ENCODE measurements at places on chromosomes 7 and 10.

DNA sequence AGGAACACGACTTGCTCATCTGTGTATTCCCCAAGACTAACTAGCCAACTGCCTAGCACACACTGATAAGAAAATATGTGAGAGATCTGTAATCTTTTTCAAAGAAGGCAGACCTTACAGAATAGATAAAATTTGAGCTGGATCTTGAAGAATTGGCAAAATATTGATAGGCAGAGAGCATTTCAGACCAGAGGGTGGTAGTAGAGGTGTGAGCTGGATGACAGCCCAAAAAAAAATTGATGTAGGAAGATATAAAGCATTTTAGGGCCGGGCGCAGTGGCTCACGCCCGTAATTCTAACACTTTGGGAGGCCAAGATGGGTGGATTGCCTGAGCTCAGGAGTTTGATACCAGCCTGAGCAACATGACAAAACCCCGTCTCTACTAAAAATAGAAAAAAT lies 1.2 kb upstream of the ZNF746 start:
- no peak overlapping the region for H3K27ac ChIP-seq
- H3K4me3 ChIP-seq = no peak overlapping the region
- no peak for ATAC-seq
- no peaks in the 10 kb centered on the region for H3K27me3 ChIP-seq
- H3K36me3 ChIP-seq = peaks cover 16% of the 10 kb centered on the region
- peaks cover 10% of the 10 kb centered on the region for H3K4me1 ChIP-seq

DNA sequence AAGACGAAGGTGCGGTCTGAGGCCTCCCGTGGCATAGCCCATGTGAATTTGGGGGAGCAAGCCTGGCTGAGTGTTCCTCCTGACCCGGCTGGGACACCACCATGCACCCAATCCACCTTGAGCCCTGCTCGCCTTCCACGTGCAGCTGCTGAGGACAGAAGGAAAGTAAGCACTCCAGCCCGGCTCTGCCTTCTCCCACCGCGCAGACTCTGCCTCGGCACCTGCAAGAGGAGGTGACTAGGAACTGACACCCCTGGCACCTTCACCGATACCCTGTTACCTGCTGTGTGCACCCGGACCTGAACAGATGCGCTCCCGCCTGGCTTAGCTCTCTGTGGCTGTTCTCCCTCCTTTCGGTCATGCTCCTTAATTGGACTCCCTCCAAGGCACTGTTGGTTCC lies 57.0 kb upstream of the OPN4 start:
- H3K27me3 ChIP-seq = no peaks in the 10 kb centered on the region
- ATAC-seq = no peak
- H3K36me3 ChIP-seq = no peaks in the 10 kb centered on the region

GRCh38 chr7:46764100-46764936 lies 817.6 kb downstream of the TNS3 start:
- H3K27me3 ChIP-seq = no peaks in the 10 kb centered on the region
- no peak for ATAC-seq
- no peak overlapping the region for H3K4me3 ChIP-seq

GRCh38 chr7:44534087-44534486 lies 7.0 kb downstream of the NPC1L1 start:
- H3K4me1 ChIP-seq = no peaks in the 10 kb centered on the region
- no peak overlapping the region for H3K27ac ChIP-seq
- no peak for ATAC-seq
- H3K36me3 ChIP-seq = no peaks in the 10 kb centered on the region
- no peaks in the 10 kb centered on the region for H3K27me3 ChIP-seq
- H3K4me3 ChIP-seq = no peak overlapping the region

- H3K4me1 ChIP-seq = no peaks in the 10 kb centered on the region
- H3K4me3 ChIP-seq = no peak overlapping the region
- no peaks in the 10 kb centered on the region for H3K36me3 ChIP-seq
- peaks cover 8% of the 10 kb centered on the region for H3K27me3 ChIP-seq
- no peak overlapping the region for H3K27ac ChIP-seq
Measured at GRCh38 chr7:28191751-28192150, 11.2 kb upstream of the JAZF1 start.

- no peaks in the 10 kb centered on the region for H3K27me3 ChIP-seq
- peak; percentile 30 for ATAC-seq
- H3K27ac ChIP-seq = peak overlapping the region; percentile 89
- peaks cover 93% of the 10 kb centered on the region for H3K36me3 ChIP-seq
Measured at GRCh38 chr10:14554091-14554490, 220.6 kb downstream of the FAM107B start.

DNA sequence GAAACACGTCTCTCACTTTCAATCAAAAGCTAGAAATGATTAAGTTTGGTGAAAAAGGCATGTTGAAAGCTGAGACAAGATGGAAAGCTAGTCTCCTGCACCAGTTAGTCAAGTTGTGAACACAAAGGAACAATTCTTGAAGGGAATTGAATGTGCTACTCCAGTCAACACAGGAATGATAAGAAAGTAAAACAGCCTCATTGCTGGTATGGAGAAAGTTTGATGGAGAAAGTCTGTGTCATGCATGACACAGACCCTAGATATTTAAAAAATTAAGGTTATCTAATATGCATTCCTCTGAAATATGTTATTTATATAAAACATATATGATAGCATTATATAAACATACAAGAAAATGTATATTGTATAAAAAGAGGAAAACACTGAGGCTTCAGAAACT lies 699.4 kb upstream of the FZD8 start:
- no peak for ATAC-seq
- no peaks in the 10 kb centered on the region for H3K27me3 ChIP-seq
- no peak overlapping the region for H3K27ac ChIP-seq

DNA sequence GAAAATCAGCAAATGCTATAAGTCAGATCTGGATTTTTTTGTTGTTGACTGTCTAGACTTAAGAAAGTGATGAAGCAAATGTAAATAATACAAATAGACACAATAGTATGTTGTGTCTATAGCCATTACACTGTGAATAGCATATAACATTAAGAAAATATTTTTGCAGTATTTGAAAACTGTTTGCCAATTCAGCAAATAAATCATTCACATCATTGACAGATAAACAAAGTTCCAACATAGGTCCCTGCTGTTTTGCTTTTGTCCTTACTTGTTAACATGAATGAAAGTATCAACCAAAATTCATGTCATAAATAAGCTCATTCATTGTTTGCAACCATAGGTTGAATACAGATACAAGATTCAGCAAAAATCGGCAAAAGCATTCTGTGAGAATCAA lies 200.5 kb downstream of the KIF20B start:
- peaks cover 10% of the 10 kb centered on the region for H3K27me3 ChIP-seq
- no peak overlapping the region for H3K4me3 ChIP-seq
- no peaks in the 10 kb centered on the region for H3K36me3 ChIP-seq
- H3K4me1 ChIP-seq = no peaks in the 10 kb centered on the region

DNA sequence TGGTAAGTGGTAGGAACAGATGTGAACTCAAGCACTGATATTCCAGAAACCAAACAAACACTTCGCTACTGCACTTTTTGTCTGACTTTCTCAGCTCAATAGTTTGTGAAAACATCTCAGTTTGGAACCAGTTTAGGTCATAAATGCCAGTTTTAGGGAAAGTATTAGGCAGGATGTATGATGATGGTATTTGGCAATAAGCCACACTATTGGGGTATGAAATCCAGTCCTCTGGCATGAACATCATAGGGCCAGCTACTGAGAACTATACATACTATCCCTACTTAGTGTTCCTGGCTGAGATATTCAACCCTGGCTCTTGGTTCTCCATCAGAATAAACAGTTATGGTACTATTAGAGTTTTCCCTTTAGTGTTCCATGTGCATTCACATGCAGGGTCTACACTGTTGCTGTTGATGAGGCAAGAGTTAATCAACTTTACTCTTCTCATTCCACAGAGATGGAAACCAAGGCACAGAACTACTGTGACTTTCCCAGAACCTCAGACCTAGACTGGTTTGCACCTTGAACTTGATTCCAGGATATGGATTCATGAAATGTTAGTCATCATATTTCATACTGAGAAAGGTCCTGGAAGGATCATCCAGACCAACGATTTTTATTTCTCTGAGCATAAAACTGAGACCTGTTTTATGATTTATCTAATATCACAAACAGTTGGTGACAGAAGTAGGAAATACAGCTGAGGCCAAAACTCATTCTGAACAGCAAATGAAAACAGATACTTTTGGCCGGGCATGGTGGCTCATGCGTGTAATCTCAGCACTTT lies 20.0 kb upstream of the IFIT2 start:
- H3K27ac ChIP-seq = no peak overlapping the region
- no peaks in the 10 kb centered on the region for H3K4me1 ChIP-seq
- H3K4me3 ChIP-seq = no peak overlapping the region
- no peaks in the 10 kb centered on the region for H3K27me3 ChIP-seq
- no peak for ATAC-seq

GRCh38 chr10:128440513-128441160 lies 314.4 kb upstream of the MKI67 start:
- H3K36me3 ChIP-seq = no peaks in the 10 kb centered on the region
- H3K4me3 ChIP-seq = no peak overlapping the region
- ATAC-seq = no peak
- no peak overlapping the region for H3K27ac ChIP-seq
- H3K27me3 ChIP-seq = peaks cover 14% of the 10 kb centered on the region

DNA sequence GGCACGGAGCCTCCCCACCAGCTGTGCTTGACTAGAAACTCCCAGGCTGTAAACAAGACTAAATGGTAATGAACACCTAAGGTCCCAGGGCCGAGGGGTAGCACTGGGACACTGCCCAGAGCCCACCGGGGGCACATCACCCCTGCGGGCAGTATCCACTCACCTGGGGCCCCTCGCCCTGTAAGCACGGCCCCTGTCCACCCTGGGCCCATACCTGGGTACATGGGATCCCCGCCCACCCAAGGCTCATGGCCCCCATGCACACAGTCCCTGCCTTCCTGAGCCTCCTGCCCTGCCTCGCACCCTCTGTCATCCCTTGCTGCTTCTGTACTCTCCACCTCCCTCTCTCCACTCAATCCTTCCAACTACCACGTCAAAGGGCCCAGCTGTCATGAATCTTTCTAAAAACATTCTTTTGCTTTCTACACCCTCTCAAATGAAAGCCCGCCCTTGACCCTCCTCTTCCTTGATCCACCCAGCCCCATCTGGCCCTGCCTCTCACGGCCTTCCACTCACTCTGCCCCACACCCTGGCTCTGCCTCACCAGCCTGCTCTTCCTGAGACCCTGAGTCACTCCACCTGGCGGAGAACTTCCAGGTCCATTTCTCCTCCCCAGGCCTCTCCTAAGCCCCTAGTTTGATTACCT lies 173.1 kb downstream of the PARD3 start:
- H3K36me3 ChIP-seq = no peaks in the 10 kb centered on the region
- peaks cover 5% of the 10 kb centered on the region for H3K4me1 ChIP-seq
- no peak overlapping the region for H3K4me3 ChIP-seq
- no peak for ATAC-seq

DNA sequence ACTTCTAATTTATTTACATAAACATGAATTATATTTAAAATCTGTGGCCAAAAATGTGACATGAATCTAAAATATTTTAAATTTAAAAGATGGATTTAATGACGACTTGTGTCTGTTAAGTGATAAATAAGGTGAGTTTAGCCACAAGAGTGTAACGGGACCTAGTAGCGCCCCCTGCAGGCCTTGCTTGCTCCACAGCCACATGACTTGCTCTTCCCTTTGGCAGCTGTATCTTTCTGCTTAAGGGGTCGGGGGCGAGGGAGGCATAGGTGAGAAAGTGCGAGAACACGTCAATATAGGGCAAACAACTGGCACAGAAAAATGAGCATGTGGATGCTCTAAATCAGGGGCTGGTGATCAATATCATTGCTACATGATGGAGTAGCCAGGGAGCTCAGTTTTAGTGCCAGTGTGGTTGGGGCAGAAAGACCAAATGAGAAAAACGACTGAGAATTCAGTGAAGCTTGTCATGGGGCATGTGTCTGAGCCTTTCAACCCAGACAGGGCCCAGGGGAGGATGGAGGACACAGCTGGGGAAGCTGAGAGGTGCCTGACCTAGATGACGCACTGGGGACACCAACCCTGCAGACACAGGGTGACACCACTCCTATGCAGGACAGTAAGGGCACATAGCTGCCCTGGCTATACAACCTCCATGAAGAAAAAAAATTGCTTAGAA lies 49.8 kb downstream of the PAXIP1 start:
- H3K27ac ChIP-seq = no peak overlapping the region
- no peaks in the 10 kb centered on the region for H3K27me3 ChIP-seq
- H3K4me3 ChIP-seq = no peak overlapping the region
- ATAC-seq = peak; percentile 52
- H3K36me3 ChIP-seq = peaks cover 97% of the 10 kb centered on the region

GRCh38 chr7:106768324-106768751 lies 96.7 kb upstream of the PIK3CG start:
- H3K27me3 ChIP-seq = no peaks in the 10 kb centered on the region
- H3K27ac ChIP-seq = peak overlapping the region; percentile 65
- peak; percentile 4 for ATAC-seq
- H3K4me3 ChIP-seq = peak overlapping the region; percentile 75
- peaks cover 45% of the 10 kb centered on the region for H3K4me1 ChIP-seq
- peaks cover 5% of the 10 kb centered on the region for H3K36me3 ChIP-seq

GRCh38 chr10:93091960-93092359 lies 18.3 kb downstream of the CYP26A1 start:
- H3K4me1 ChIP-seq = no peaks in the 10 kb centered on the region
- no peaks in the 10 kb centered on the region for H3K36me3 ChIP-seq

DNA sequence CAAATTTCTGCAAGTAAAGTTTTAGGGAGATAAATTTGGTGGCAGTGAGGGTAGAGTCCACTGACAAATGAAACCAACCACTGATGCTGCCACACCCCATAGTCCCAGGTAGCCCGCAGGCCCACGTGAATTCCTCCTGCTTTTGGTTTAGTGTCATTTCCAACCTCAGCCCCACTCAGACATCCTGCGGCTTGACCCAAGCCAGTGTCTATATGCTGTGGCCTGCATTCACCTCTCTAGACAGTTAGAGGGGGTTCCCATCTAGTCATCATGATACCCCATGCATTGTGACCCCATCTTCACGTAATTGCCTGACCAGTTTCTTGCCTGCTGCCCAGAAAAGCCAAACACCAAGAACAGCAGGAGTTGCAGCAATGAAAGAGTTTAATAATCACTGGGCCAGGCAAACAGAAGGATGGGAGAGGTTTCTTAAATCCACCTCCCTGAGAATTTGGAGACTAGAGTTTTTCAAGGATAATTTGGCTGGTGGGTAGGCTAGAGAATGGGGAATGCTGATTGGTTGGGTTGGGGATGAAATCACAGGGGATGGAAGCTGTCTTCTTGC lies 332.0 kb upstream of the GALNT17 start:
- no peak overlapping the region for H3K27ac ChIP-seq
- H3K4me3 ChIP-seq = no peak overlapping the region
- peak; percentile 73 for ATAC-seq
- H3K27me3 ChIP-seq = no peaks in the 10 kb centered on the region

GRCh38 chr10:63919575-63920279 lies 398.5 kb downstream of the REEP3 start:
- H3K4me3 ChIP-seq = no peak overlapping the region
- ATAC-seq = no peak
- H3K27me3 ChIP-seq = peaks cover 12% of the 10 kb centered on the region

GRCh38 chr10:69246581-69247312 lies 26.6 kb downstream of the HKDC1 start:
- no peak for ATAC-seq
- H3K4me3 ChIP-seq = no peak overlapping the region
- no peak overlapping the region for H3K27ac ChIP-seq
- no peaks in the 10 kb centered on the region for H3K4me1 ChIP-seq

- no peak for ATAC-seq
- no peak overlapping the region for H3K4me3 ChIP-seq
- H3K36me3 ChIP-seq = no peaks in the 10 kb centered on the region
- no peaks in the 10 kb centered on the region for H3K27me3 ChIP-seq
- H3K27ac ChIP-seq = no peak overlapping the region
- H3K4me1 ChIP-seq = no peaks in the 10 kb centered on the region
Measured at GRCh38 chr7:81232084-81232799, 313.4 kb upstream of the SEMA3C start.

GRCh38 chr7:104818961-104819880 lies 194.8 kb upstream of the KMT2E start:
- peaks cover 3% of the 10 kb centered on the region for H3K27me3 ChIP-seq
- H3K27ac ChIP-seq = no peak overlapping the region
- H3K36me3 ChIP-seq = no peaks in the 10 kb centered on the region
